ENCODE measurements at places on chromosomes 13 and 19.

DNA sequence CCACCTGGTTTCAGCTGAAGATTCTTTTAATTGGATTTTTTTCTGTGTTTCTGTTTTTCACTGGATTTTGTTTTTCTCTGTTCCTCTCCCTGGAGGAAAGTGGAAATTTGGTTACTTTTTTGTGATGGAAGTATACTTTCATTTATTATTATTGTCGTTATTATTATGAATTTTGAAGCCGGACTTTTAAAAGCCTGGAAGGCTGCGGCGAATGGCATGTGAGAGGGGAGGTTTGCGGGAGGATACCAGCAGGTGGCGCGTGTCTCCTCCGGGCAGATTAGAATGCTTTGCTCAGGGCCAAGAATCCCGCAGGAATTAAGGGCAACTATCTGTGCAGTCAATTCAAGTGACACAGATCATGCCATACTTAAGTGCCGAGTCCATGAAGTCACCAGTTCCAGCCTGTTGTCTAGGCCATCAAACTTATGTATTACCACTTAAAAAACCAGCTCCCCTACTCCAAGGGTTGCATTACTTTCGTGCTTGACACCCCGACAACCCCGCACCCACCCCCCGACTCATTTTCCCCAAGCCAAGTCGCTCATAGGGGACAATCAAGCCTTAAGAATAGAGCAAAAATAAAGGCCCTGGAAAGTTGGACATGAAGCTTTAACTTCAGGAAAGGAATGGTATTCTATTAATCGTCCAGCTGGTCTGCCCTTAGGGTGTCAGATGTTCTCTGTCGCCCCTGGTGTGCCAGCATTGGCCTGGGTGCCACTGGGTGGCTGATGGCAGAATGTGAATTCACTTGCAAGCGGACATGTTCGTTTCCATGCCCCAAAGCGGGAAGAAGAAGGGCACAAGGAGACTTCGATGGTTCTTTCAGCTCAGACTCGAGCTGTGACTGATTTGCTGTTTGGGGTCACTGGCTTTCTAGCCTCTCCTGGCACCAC is 1.3 kb upstream of the LRCH1 start:
- peak; percentile 56 for DNase-seq

- no peak for DNase-seq
Observed at GRCh38 chr13:33134213-33134612, 118.0 kb downstream of the KL start.

GRCh38 chr13:74197677-74198429 is 63.6 kb upstream of the KLF12 start:
- DNase-seq, result no peak

DNA sequence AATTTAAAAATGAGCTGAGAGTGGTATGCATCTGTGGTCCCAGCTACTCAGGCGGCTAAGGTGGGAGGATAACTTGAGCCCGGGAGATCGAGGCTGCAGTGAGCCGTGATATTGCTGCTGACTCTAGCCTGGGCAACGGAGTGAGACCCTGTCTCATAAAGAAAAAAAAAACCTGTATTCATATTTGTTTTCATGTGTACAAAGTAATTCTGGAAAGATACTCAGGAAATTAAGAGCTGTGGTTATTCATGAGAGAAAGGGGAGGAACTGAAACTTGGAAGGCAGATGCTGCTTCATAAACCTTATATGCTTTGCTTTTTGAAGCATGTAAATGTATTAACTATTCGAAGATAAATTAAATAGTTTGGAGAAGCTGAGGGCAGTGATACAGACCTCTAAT is 8.8 kb upstream of the RLN3 start:
- DNase-seq, result no peak

DNA sequence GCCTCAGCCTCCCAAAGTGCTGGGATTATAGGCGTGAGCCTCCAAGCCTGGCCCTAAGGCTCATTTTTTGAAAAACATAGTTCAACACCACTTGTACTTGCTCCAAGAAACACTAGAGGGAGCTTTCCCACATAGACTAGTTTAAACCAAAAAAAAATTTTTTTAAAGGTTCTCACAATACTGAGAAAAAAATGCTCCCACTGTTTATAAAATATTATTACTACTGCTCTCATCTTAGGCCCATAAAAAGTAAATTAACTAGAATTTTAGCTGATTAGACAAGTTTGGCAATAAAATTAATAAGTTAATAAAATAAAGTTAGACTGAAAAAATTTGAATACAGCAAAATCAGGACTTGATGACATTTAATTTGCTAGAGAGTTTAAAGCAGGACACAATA is 109.5 kb downstream of the TBC1D4 start:
- no peak for DNase-seq

DNA sequence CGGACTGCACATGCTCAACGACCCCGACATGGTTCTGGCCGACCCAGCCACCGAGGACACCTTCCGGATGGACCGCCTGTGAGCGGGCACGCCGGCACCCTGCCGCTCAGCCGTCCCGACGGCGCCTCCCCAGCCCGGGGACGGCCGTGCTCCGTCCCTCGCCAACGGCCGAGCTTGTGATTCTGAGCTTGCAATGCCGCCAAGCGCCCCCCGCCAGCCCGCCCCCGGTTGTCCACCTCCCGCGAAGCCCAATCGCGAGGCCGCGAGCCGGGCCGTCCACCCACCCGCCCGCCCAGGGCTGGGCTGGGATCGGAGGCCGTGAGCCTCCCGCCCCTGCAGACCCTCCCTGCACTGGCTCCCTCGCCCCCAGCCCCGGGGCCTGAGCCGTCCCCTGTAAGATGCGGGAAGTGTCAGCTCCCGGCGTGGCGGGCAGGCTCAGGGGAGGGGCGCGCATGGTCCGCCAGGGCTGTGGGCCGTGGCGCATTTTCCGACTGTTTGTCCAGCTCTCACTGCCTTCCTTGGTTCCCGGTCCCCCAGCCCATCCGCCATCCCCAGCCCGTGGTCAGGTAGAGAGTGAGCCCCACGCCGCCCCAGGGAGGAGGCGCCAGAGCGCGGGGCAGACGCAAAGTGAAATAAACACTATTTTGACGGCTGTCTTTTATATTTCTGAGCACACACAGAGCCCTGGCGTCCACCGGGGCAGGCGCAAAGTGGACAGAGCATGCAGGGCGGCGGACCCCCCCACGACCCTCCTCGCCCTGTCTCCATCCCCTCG is 13.6 kb downstream of the COMP start:
- no peak for DNase-seq

DNA sequence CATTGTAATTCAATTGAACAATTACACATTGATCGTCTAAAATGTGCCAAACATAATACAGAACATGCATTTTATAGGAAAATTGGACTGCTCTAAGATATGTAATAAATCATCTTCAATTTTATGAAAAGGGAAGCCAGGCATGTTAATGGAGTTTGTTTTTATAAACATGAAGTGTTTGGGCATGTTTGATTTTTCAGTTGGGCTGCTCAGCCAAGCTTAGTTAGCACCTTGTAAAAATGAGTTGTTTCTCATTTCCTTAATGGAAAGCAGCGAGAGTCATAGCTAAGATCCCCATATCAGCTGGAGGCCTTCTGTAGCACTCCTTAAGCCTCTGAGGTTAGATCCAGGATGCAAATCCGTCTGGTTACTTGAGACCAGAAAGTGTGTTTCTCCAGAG is 422.3 kb downstream of the SPRY2 start:
- no peak for DNase-seq

DNA sequence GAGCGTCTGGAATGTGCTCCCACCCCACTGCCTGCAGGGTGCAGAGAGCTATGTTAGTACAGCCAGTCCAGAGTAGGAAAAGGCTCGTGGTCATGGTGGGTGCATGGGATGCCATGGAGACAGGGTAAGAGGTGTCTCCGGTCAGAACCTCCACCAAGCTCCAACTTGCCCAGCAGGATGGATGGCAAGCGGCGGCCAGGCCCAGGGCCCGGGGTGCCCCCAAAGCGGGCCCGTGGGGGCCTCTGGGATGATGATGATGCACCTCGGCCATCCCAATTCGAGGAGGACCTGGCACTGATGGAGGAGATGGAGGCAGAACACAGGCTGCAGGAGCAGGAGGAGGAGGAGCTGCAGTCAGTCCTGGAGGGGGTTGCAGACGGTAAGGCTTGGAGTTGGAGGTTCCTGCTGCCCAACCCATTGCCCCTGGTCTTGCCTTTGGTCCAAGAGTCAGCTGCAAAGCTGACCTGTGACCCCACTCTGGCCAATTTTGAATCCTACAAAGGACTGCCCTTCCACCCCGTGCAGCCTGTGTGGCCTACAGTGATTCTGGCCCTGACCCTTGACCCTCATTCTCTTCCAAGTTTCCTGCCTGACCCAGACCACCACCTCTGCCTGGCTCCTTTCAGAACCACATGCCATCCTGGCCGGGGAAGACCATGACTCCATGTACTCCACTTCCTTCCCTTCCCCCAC is 14.7 kb downstream of the POLD1 start:
- no peak for DNase-seq

DNA sequence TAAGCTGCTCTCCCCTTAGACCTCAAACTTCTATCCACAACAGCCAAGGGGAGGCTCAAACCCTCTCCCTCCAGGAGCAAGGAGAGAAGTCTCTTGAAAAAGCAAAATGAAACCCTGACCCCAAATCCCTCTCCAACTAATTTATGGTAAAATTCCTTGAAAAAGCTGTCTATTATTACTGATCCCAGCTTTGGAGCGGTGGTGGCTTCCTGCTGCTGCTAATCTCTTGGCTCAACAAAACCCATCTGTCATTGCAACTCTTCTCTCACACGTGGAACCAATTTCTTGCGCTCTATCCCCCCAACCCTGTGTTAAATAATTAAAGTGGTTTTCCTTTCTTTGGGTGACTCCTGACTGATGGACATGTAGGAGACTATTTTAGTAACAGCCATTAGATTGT is 64.1 kb upstream of the OXGR1 start:
- DNase-seq, result no peak

- DNase-seq, result peak; percentile 31
Observed at GRCh38 chr13:76016799-76017400, 380.8 kb downstream of the LMO7 start.

DNA sequence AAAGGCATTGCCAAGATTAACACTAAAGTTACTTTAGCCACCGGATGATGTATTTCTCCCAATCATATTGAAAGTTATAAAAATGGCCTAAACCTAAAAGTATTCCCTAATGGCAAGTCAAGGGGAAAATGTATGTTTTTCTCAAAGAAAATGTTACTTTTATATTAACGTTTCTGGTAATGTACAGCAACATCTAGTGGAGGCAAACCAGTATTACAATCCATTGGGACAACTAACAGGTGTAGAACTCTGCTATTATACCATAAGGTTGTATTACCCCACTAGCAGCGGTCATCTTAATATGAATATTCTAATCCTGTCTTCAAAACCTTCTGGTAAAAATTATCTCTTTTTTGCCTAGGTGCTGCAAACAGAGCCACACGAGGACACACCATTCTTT is 69.2 kb downstream of the ZNF100 start:
- DNase-seq, result peak; percentile 1

DNA sequence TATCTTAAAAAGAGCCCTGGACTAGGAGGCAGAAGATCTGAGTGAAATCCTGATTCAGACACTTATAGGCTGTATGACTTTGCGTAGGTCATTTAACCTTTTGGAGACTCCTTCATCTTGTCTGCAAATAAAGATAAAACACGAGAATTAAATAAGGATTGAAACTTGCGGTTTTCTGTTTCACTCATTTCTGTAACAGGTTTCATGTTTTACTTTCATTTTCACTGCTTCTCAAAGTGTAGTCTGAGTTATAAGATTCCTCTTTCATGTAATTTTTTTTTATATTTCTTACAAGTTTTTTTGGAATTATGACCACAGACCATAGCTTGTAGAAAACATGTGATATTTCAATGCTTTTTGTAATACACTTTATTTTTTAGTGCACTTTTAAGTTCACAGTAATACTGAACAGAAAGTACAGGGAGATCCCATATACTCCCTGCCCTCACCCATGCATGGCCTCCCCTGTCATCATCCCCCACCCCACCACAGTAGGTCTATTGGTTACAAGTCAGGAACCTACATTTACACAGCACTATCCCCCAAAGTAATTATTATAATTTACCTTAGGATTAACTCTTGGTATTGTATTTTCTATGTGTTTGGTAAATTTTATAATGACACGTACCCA is 174.6 kb downstream of the ITGBL1 start:
- no peak for DNase-seq

GRCh38 chr19:53991224-53992113 is at the start of gene CACNG6:
Gene CACNG6, plus strand, starts transcription at chr19:53991637. Its CDS starts 1,241 bp downstream, at chr19:53992878.
- DNase-seq, result no peak

- DNase-seq, result no peak
Observed at GRCh38 chr19:27767234-27767633, 1445.7 kb downstream of the UQCRFS1 start.

GRCh38 chr13:40550130-40550529 is 116.3 kb downstream of the FOXO1 start:
- no peak for DNase-seq

DNA sequence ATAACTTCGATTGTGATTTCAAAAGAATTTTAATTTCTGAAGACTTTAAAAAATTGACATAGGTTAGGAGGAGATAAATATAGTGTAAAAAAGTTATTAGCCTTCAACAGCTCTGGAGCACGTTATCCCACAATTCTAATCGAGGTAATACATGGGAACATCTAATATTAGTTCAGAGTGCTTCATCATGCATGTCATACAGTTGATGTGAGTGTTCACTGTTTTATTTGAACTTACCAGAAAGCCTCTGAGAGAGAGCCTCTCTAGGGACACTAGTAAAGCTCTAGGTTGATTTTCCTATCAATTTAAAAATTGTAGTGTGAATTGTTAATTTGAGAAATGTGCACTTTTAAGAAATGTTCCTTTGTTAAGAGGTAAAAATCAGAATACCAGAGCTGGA is 140.4 kb downstream of the LMO7 start:
- no peak for DNase-seq

- DNase-seq, result no peak
Observed at GRCh38 chr13:29106651-29107050, 286.5 kb downstream of the MTUS2 start.

- DNase-seq, result no peak
Observed at GRCh38 chr13:66958611-66959010, 271.5 kb downstream of the PCDH9 start.

DNA sequence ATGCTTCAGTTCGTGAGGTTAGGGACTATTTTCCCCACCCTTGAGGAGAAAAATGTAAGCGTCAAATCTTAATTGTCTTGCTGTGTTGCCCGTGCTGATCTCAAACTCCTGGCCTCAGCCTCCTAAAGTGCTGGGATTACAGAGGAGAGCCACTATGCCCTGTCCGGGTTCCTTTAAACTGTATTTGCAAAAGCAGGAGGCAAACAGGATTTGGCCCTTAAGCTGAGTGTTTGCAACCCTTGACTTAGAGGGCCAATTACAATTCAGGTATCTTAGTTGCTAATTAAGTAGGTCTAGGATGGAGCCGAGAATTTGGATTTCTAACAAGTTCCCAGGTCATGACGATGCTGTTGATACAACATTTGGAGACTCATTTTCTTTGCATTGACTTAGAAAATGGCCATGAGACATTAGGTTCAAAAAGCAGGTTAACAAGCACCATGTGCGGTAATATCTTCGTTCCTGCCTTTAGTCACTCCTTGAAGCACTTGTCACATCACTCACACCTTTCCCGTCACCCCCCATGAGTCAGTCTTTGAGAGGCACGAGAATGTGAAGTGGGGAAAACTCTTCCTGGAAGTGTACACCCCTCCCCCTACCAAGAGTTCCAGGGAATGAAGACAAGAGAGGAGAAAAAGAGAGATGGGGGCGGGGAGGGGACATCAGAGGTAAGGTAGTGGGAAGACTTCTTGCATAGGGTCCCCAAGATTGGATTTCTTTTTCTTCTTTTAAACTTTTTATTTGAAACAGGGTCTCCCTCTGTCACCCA is 2.6 kb downstream of the NAPSA start:
- DNase-seq, result no peak

GRCh38 chr19:48752496-48753365 is at the start of gene FUT1:
Gene FUT1, minus strand, starts transcription at chr19:48752641. Its CDS starts 1,360 bp downstream, at chr19:48751281.
- no peak for DNase-seq

GRCh38 chr19:56101746-56102535 is 19.2 kb downstream of the ZNF787 start:
- DNase-seq, result no peak

Data from HFF-Myc (cell line).